Stimulated activated CD4-positive, alpha-beta T cell treated with anti-CD3 and anti-CD28 coated beads, Interleukin-1b, Interleukin-23, amount 100 ng/mL, for 48 hours (primary cell): ENCODE measurements at places on chromosomes 4 and X.
A peak's percentile ranks its signal among the peaks of the same experiment; 100 is the strongest.

- DNase-seq = no peak
These were observed 386.3 kb downstream of the ARHGAP24 start for GRCh38 chr4:85861064-85861765.

DNA sequence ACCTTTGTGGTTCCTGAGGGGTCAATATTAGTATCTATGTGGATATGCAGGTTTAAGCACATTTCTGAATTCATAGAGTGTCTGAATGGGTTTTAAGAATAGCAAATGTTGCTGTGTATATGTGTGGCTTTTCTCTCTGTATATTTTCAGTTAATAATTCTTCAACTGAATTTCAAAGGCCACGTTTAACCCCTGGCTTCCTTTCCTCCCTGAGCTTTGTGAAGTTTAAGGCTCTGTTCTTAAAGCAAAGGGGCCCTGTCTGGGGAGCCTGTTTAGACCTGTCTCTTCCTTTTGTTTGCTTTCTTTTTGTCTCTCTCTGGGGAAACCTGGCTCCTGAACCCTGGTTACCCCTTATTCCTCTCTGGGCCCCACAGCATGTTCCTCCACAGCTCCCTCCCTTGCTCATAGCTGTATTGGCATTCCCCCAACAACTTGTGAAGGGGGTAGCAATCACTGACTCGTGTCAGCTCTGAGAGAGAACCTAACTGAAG, 139.1 kb downstream of the COL4A6 start:
- no peak for DNase-seq

DNA sequence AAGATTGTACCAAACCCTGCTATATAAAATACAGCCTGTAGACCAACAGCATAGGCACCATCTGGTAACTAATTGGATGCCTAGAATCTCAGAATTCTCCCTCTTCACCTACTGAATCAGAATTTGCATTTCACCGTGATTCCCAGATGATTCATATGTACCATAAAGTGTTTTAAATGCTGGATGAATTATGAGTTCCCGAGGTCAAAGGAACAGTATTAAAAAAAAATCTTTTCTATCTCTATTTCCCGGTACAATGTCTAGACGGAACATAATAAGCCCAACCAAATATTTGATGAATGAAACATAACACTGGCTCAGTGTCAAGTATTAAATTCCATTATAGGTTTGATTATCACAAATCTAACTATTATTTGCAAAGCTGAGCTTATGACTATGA, 280.0 kb downstream of the ANKRD50 start:
- no peak for DNase-seq

GRCh38 chrX:31590581-31591114, 518.8 kb upstream of the FTHL17 start:
- no peak for DNase-seq

DNA sequence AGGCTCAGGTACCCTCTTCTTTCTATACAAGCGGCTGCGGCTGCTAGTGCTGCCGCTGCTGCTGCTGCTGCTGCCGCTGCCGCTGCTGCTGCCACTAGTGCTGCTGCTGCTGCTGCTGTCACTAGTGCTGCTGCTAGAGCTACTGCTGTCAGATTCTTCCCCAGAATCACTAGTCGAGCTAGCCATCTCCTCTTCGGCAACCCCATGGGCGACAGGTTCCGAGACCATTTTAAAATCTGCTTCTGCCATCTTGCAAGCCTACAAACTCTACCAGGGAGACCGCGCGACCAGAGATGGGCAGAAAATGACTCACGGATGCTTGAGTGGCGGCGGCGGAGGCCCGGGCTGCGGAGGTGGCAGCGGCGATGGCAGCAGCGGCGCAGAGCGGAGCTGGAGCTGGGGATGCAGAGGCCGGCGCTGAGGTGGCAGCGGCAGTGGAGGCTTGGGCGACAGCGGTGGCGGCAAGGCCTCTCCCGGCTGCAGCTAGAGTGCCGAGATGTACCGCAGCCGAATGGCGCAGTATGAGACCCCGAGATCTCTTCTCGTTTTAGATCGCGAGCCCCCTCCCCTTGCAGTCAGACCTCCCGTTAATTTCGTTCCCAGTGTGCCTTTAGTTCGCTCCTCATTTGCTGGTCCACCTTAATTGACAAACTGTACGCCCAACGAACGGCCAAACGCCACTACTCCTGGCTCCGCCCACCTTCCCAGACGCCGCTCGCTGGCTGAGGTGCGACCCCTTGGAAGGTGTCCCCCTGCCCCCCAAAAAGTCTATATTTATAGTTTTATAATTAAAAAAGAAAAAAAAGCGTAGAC, at the start of gene NAP1L3:
Gene NAP1L3 (minus strand): TSS at position 523 of the 813 bp plus-strand sequence. CDS start 274 bp downstream, at position 249.
- peak; percentile 63 for DNase-seq

- no peak for DNase-seq
These were observed 338.7 kb upstream of the IGFBP7 start for GRCh38 chr4:57448901-57449300.

GRCh38 chrX:119145241-119145653, 17.6 kb upstream of the KIAA1210 start:
- no peak for DNase-seq

DNA sequence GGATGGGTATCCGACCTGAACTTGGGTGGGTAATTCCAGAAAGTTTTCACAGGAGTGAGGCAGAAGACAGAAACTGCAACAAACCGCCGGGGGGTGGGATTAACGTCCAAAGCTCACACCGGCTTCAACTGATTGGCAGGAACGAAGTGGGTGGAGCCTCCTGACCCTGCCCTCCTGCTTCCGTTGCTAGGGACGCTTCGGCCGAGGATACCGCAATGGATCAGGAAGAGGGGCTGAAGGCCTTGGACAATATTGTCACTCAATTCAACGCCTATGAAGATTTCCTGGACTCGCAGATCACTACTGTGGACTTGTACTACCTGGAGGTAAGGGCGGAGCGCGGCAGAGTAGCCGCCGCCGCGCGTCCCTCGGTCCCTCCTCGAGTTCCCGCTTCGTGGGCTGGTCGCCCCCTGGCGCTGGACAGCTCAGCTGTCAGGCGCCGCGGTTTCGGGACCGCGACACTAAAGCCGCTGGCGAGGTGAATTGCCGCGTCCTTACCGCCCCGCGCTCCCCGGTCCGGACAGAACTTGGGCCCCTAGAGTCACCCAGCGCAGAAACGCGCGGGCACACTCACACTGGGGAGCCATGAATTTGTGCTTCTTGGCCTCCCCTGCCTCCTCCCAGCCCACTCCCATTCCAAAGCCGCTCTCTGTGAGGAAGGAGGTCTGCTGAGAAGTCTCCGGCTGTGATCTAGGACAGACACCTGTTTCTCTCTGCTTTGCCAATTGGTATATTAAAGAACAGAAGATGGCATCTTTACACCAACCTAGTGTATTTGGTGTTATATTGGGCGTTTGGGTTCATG, at the start of gene CFAP299:
Gene CFAP299 (plus strand): TSS at position 177 of the 805 bp plus-strand sequence.
- DNase-seq = peak; percentile 68

GRCh38 chr4:60682901-60683300, 517.2 kb upstream of the ADGRL3 start:
- no peak for DNase-seq

- DNase-seq = peak; percentile 31
These were observed 73.1 kb downstream of the MTHFD2L start for GRCh38 chr4:74230902-74231499.

DNA sequence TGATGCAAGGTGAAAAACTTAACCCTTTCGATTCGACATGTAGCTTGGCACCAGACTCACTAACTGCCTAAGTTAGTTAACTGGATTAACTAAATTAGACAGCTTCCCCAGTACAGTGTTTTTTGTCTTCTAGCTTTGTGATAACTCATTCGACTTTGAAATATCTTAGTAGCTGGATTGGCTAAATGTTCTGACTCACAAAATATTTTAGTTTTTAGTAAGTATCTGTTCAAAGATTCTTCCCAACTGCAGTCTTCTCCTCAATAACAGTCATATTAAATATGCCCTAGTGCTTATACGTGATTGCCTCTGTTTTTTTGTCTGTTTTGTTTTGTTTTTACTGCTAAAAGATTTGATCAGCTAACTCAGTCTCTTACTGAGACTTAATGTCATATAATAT, 102.9 kb downstream of the KCNIP4 start:
- DNase-seq = no peak

DNA sequence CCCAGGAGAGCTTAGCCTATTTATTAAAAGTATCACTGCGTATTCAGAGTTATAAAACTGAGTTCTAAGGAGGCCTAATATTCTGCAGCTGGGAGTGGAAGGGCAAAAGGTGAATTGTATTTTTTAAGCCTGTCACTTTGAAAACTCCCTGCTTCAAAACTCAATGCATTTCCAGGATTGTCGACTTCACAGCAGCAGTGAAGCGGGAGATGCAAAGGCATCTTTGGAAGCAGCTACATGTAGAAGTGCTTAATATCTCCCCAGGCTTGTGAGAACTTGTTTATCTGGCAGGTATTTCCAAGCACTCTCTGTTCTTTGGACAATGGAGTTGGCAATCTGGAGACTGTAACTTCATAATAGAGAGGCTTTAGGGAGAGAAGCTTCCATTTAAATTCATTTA, 717.5 kb upstream of the SLIT2 start:
- no peak for DNase-seq

GRCh38 chr4:21327976-21328700, 620.4 kb downstream of the KCNIP4 start:
- no peak for DNase-seq

DNA sequence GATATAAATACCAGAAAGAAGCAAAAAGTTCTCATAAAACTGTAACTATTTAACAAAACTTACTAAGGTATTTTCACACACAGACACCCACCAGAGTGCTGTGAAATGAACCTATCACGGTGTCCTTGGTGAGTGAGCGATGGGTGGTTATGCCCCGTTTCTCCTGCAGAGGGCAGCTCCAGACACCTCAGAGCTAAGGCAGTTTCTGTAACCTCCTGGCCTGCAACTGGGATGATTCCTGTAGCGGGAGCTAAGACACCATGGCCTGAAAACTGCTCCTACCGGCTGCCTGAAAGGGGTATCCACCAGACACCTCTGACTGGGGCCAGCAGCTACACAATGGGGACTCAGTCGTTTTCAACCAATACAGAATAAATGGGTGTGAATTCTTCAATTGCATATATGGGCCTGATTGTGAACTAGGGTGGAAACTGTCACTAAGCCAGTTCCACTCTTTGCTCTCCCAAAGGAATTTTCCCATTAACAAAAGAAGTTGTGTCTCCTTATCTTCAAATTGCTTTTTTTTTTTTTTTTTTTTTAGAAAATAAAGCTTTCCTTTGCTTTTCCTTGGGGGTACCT, 2375.8 kb upstream of the TENM3 start:
- peak; percentile 12 for DNase-seq

DNA sequence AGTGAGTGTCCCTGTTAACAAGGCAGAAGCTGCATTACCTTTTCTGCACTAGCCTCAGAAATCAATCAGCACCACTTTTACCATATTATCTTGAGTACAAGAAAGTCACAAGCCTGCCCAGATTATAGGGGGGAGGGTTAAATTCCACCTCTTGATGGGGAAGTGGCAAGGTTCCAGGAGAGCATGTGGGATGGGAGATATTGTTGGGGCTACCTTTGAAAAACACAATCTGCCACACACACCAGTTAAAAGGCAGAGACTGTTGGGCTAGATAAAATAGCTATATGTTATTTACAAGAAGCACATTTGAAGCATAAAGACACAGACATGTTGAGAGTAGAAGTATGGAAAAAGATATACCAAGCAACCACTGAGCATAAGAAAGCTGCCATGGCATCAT, 6.6 kb upstream of the AVPR2 start:
- no peak for DNase-seq

- DNase-seq = no peak
These were observed 75.6 kb upstream of the FAM9C start for GRCh38 chrX:13120017-13120416.

DNA sequence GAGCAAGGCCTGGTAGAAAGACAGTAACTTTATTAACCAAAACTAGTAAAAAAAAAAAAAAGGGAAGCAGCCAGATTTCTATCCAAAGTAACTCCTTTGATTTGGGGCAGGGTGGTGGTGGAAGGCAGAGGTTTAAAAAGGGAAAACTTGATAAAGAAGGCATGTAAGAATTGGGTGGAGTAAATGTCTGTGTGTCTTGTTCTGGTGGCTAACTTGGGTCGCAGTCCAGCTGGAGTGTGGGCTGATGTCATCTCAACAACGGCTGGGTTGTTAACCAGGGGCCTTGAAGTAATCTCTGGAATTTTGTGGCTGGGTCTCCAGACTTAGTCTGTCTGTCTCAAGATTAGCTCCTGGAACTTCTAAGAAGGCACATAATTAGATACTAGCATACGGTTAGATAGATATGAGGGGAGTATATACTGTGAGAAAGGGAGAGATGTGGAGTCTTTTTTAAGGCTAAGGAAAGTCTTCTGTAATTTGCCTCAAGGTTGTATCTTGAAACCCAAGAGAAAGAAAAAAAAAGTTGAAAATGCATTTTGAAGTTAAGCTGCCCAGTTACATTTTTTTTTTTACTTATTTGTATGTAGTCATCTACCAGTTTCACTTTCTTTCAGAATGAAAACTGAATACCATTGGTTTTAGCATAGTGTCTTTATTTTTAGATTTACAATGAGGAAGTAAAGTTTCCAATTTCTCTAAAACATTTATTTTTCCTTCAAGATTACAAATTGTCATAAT, 48.3 kb downstream of the MTHFD2L start:
- no peak for DNase-seq

- DNase-seq = no peak
These were observed 637.6 kb upstream of the EPHA5 start for GRCh38 chr4:66307641-66308438.

DNA sequence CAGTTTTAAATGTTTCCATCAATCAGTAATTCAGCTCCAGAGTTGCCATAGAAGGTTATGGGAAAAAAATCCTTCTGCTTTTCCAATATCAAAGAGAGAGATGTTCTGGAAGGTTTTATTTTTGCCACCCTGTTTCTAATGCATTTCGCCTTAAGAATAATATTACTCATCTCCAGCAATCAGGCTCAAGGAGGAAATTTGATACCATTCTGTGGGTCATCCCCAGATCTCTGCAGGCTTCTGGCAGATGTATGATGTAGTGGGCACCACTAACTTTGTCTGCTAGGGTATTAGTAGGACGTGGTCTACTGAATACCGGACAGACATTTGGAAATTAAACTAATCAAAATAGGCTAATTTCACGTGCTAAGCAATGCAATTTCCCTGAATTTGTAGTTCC, 645.4 kb upstream of the TENM3 start:
- no peak for DNase-seq

DNA sequence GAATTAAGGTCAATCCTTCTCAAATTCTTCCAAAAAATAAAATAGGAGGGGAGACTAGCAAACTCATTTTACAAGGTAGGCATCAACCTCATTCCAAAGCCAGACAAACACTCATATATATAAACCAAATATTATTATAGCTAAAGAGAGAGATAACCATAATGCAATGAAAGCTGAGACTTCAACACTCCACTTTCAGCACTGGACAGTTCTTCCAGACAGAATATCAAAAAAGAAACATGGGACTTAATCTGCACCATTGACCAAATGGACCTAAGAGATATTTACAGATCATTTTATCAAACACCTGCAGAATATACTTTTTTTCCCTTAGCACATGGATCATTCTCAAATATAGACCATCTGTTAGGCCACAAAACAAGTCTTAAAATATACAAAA, 15.5 kb upstream of the EDA2R start:
- no peak for DNase-seq
